ENCODE measurements at places on chromosomes 1 and 21. TPM values are rescaled to one million over a fixed set of nuclear protein-coding genes. Genes with fewer than 3 reads are reported as not detected.
A peak's percentile ranks its signal among the peaks of the same experiment; 100 is the strongest.

GRCh38 chr1:17207046-17207445, 2.1 kb downstream of the PADI1 start:
- H3K27me3 ChIP-seq = peaks cover 26% of the 10 kb centered on the region
- peaks cover 35% of the 10 kb centered on the region for H3K4me1 ChIP-seq
- no peak overlapping the region for H3K4me3 ChIP-seq
- no peak for DNase-seq
- no peak overlapping the region for H3K27ac ChIP-seq
- no peaks in the 10 kb centered on the region for H3K36me3 ChIP-seq

PLA2G2A gene
- not detected for total RNA-seq

CR1 gene
- not detected for total RNA-seq

- no peaks in the 10 kb centered on the region for H3K36me3 ChIP-seq
- no peak overlapping the region for H3K27ac ChIP-seq
- H3K4me3 ChIP-seq = no peak overlapping the region
Observed at GRCh38 chr1:213391445-213391844, 340.4 kb downstream of the RPS6KC1 start.

GRCh38 chr21:31634993-31635392, 24.5 kb upstream of the SOD1 start:
- no peak for DNase-seq
- no peak overlapping the region for H3K4me3 ChIP-seq
- no peak overlapping the region for H3K27ac ChIP-seq
- no peaks in the 10 kb centered on the region for H3K36me3 ChIP-seq

DNA sequence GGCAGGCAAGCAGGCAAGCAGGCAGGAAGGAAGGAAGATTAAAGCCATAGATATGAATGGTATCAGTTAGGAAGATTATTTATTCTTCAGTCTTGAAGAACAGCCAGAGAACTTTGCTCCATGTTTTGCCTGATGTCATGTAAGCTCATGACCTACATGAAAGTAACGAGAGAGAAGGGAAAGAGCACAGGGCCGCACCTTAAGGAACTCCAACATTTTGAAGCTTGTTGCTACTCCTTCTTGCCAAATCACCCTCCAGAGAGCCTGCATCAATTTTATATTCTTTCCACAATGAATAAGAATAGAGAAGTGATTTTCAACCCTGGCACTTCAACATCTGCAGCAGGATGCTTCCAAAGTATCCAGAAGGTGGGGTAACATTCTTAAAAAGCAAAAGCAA, 78.0 kb upstream of the EFHD2 start:
- H3K36me3 ChIP-seq = no peaks in the 10 kb centered on the region
- no peak for DNase-seq
- peaks cover 4% of the 10 kb centered on the region for H3K4me1 ChIP-seq
- no peak overlapping the region for H3K27ac ChIP-seq
- H3K27me3 ChIP-seq = peaks cover 51% of the 10 kb centered on the region

GRCh38 chr1:201720522-201720844, 108.5 kb upstream of the IPO9 start:
- DNase-seq = no peak
- peaks cover 6% of the 10 kb centered on the region for H3K27me3 ChIP-seq
- H3K4me3 ChIP-seq = no peak overlapping the region
- no peaks in the 10 kb centered on the region for H3K36me3 ChIP-seq
- H3K27ac ChIP-seq = no peak overlapping the region
- no peaks in the 10 kb centered on the region for H3K4me1 ChIP-seq

FCRL5 gene
- not detected for total RNA-seq

- no peak for DNase-seq
- peaks cover 3% of the 10 kb centered on the region for H3K4me1 ChIP-seq
- no peaks in the 10 kb centered on the region for H3K27me3 ChIP-seq
- no peak overlapping the region for H3K27ac ChIP-seq
- no peak overlapping the region for H3K4me3 ChIP-seq
Observed at GRCh38 chr1:89322402-89322801, 41.5 kb upstream of the GBP6 start.

DNA sequence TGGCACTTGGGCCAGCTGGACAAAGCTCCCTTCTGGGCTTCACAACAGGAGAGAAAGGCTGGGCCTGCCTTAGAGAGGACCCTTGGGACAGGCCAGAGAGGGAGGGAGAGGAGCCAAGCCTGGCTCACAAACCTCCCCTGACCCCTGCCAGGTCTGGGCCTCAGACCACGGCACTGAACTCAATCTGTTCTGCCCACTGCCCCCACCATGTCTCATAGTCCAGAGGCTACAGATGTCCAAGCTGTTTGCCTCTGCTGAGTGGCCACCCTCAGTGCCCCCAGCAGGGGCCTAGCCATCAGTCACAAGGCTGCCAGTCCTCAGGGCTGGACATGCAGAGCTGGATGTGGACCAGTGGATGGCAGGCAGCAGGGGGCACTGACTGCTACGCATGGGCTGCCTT, 13.0 kb upstream of the DMBX1 start:
- no peaks in the 10 kb centered on the region for H3K36me3 ChIP-seq
- no peak for DNase-seq
- H3K4me3 ChIP-seq = no peak overlapping the region
- H3K27me3 ChIP-seq = peaks cover 47% of the 10 kb centered on the region
- H3K27ac ChIP-seq = no peak overlapping the region
- H3K4me1 ChIP-seq = no peaks in the 10 kb centered on the region

GRCh38 chr1:169383449-169383848, 15.5 kb downstream of the BLZF1 start:
- H3K4me1 ChIP-seq = no peaks in the 10 kb centered on the region
- DNase-seq = no peak
- no peak overlapping the region for H3K27ac ChIP-seq
- no peaks in the 10 kb centered on the region for H3K27me3 ChIP-seq
- H3K36me3 ChIP-seq = peaks cover 42% of the 10 kb centered on the region
- H3K4me3 ChIP-seq = no peak overlapping the region

GRCh38 chr1:36664571-36665287, 182.0 kb upstream of the CSF3R start:
- DNase-seq = no peak
- H3K4me3 ChIP-seq = no peak overlapping the region
- no peak overlapping the region for H3K27ac ChIP-seq
- H3K4me1 ChIP-seq = peaks cover 2% of the 10 kb centered on the region
- no peaks in the 10 kb centered on the region for H3K36me3 ChIP-seq
- peaks cover 16% of the 10 kb centered on the region for H3K27me3 ChIP-seq

DNA sequence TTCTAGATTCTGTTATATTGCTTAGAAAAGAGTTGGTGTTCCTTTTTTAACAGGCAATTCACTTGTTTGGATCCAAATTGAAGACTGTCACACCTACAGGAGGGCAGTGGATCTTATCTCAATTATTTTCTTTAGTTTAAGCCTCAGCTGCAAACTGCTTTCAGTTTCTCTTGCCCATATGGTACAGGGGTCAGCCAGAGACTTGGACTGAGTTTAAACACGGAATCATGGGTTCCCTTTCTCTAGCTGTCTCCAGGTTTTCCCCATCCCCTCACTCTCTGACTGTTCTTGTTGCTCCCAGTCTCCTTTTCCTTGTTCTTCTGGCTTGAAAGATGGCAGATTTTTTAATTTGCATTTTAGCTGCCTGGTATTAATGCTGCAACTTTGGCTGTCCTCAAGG, 18.4 kb downstream of the DTL start:
- peaks cover 88% of the 10 kb centered on the region for H3K36me3 ChIP-seq
- no peak for DNase-seq
- H3K4me1 ChIP-seq = peaks cover 14% of the 10 kb centered on the region
- no peaks in the 10 kb centered on the region for H3K27me3 ChIP-seq

GRCh38 chr21:33374450-33375096, 28.6 kb upstream of the IFNGR2 start:
- no peak overlapping the region for H3K4me3 ChIP-seq
- DNase-seq = peak; percentile 86
- H3K27ac ChIP-seq = peak overlapping the region; percentile 36
- H3K36me3 ChIP-seq = peaks cover 2% of the 10 kb centered on the region

IGFN1 gene
- total RNA-seq = not detected

TCHH gene
- not detected for total RNA-seq

DNA sequence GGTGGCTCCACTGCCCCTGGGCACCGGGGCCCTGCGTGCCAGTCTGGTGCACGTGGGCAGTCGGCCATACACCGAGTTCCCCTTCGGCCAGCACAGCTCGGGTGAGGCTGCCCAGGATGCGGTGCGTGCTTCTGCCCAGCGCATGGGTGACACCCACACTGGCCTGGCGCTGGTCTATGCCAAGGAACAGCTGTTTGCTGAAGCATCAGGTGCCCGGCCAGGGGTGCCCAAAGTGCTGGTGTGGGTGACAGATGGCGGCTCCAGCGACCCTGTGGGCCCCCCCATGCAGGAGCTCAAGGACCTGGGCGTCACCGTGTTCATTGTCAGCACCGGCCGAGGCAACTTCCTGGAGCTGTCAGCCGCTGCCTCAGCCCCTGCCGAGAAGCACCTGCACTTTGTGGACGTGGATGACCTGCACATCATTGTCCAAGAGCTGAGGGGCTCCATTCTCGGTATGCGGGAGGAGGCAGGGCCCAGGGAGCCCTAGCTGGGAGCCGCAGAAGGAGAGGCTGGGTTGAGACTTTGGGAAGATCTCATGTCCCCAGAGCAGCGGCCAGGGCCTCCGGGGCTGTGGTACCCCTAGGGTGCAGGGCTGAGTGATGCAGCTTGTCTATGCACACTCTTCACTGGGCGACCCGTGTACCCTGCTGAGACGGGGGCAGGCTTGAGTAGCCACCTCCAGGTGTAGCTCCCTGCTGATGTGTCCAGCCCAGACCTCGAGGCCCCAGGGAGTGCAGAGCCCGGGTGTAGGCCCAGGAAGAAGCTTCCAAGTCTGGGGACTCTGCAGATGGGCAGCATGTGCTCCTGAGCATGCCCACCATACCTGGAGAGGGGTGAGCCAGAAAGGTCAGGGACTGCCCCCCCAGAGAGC, 1.8 kb downstream of the VWA1 start:
- H3K27me3 ChIP-seq = peaks cover 4% of the 10 kb centered on the region
- no peak for DNase-seq
- H3K36me3 ChIP-seq = no peaks in the 10 kb centered on the region
- H3K4me1 ChIP-seq = peaks cover 10% of the 10 kb centered on the region
- H3K27ac ChIP-seq = no peak overlapping the region
